ENCODE measurements at places on chromosomes 2 and 18. TPM values are rescaled to one million over a fixed set of nuclear protein-coding genes. Genes with fewer than 3 reads are reported as not detected.

Gene NLRC4
- total RNA-seq, result not detected

Gene STPG4
- 0.17 TPM for total RNA-seq

Gene KCTD18
- total RNA-seq, result 33.7 TPM

Gene NXPH2
- not detected for total RNA-seq

Measured in smooth muscle cell of trachea (primary cell).